ENCODE measurements at places on chromosomes 6 and 20.

GRCh38 chr20:32036716-32037485 is 15.1 kb upstream of the HCK start:
- DNase-seq = no peak

DNA sequence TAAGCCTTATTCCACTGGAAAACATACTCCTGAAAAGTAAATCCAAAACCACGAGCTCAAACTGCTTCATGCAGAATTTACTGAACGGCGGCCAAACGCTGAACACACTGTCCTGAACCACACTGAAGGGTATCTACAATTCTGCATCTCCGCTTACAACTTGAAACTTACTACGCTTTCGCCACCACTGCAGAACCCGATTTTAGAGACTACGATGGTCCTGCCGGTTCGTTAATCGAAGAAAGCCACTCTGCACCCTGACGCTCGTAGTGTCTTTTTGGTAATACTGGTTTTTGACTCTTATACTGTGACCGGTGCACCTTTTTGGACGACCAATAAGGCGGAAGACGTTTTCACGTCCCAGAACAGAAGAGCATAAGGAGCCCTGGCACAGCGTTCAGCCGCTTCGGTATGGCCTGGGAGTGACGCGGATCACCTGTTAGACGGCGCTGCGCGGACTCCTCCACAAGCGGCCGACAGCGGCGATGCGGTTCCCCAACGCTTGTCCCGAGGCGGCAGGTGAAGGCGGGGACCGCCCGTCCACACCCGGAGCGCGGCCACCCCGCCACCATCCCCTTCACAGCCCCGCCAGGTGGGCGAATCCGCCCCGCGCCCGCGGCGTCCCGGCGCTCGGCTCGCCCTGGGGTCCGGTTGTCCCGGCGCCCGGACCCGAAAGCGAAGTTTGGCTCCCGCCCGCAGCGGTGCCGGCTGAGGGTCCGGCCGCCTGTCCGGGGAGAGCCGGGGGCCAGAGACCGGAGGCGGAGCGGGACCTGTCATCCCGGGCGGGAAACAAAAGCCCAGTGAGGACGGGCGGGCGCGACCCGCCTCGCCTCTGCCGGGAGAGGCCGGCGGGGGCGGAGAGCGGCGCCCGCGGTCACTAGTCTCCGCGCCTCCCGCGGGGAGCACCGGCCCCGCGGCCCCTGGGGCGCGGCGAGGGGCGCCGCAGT is 784 bp downstream of the FKBP5 start:
- no peak for DNase-seq

GRCh38 chr6:1436334-1437306 is 47.2 kb downstream of the FOXF2 start:
- peak; percentile 84 for DNase-seq

DNA sequence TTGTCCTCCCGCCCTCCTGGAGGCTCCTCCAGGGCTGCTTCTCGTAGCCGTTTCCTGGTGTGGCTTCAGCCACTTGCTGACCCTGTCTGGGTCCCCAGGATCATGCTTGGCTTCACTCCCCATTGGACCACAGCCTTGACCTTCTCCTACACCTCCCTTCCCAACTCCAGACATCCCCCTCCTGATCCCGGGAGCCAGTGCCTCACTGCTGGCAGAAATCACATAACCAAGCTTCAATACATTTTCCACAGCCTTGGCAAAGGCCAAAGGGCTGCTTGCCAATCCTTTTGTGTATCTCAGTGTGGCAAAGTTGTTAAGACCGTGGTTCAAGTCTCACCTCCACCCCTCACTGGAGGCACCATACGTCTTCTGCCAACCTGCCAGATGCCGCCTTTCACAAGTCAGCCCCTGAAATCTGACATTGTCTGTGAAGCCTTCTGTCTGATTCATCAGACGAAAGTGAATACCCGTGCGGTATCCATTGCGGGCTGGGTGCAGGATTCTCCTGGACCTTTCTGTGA is 60.1 kb downstream of the PHACTR3 start:
- DNase-seq = no peak
